ENCODE measurements at places on chromosomes 7 and 10.
A peak's percentile ranks its signal among the peaks of the same experiment; 100 is the strongest.

GRCh38 chr7:22319424-22320403 is 37.2 kb downstream of the RAPGEF5 start:
- no peak for DNase-seq

DNA sequence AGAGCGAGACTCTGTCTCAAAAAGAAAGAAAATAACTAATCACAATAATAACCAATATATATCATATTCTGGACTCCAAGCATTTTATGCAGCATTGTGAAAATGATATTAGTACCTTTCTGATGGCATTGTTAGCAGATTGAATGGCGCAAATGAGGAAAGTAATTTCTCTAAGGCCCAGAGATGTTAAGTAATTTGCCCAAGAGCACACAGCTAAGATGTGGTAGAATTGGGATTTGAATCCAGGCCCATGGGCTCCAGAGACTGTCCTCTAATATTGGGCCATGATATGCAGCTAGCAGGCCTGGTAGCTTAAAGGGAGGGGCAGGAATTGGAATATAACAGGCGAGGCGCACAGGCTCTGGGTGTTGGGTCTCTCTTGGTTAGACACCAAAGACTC is 44.1 kb downstream of the ZNF503 start:
- no peak for DNase-seq

DNA sequence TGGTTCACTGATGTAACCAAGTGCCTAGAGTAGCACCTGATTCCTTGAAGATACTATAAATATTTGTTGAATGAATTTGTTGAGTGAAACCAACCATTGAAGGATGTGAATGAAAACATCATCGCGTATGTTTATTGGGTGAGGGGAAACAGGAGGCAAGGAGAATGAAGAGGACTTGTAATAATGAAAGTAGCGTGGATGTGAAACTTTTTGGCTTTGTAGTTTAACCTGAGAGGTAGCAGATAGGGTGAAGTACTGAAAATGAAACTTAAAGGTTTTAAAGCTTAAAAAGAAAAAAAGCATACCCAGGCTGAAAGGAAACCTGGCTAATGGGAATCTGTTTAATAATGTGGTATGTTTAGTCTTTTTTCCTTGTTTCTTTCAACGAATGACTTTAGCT is 5.2 kb downstream of the CCNY start:
- no peak for DNase-seq

DNA sequence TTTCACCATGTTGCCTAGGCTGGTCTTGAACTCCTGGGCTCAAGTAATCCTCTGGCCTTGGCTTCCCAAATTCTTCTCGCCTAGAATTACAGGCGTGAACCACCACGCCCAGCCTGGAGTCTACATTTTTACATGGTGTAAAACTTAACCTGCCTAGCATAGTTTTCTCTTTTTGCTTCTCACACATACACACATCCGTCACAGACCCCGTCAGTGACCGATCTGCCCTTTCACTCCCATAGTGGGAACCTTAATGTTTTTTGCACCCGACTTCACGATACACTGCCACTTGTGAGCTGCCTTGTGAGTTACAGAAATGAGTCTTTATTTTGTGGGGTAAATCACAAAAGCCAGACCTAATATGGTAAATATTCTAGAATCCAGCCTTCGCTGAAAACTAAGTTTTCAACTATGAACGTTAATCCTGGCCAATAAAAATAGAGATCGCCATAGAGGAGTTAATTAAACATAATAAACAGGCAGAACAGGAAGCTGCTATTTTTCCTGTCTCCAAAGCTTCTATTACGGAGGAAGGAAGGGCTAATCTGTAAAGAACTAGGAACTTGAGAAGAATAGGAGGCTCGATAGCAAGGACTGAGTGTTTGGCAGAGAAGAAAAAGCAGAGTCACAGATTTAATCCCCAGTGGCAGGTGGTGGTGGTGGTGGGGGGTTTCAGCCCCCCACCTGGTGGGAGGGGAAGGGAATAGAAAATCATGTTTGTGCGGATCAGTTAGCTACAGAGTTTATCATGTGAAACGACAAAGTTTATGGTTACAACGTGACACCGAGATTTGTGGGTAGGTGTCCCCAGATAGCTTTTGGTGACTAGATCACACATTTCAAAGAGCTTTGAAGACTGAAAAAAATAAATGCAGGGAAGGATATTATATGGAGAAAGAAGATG is 14.7 kb upstream of the FAM171A1 start:
- DNase-seq, result no peak

DNA sequence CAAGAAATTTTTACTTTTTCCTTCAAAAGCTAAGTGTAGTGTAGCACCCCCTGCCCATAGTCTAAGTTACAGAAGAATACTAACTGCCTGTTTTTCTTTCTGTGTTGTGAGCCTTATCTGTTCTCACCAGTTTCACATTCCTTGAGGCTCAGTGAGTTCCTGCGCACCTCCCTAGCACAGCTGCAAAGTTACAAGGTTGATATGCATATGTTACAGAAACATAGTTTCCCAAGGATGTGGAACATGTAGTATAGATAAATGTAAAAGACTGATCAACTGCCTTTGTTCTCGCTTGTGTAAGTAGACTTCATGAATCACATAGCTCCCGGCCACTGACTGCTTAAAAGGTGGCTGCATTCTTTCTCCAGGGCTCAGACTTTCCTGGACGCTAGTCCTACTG is 6.7 kb upstream of the ZNF33B start:
- DNase-seq, result peak; percentile 70

DNA sequence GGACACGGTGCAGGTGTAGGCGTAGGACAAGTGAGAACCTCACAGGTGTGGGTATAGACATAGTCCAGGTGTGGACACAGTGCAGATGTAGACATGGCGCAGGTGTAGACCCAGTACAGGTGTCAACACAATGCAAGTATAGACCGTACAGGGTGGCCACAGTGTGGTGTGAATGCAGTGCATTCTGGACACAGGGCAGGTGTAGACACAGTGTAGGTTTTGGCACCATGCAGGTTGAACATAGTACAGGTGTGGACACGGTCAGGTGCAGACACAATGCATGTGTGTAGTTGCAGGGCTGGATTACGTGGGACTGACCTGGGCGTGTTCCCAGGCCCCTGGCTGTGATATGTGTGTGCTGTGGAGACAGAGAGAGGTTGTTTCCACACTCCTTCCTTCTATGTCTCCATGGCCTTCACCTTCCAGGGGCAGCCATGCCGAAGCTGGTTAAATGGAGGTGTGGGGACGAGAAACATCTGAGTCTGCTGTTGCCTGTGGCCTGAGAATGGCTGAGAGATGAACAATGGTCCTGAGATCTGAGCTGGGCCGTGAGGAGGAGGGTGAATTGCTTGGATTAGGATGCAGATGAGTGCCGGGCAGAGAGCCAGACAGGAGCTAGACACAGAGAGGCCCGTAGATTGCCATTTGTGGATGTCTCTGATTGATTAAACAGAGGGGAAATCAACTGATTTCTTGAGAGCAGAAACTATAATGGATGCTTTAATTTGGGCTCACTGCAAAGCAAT is 343.9 kb upstream of the SHH start:
- DNase-seq, result no peak

DNA sequence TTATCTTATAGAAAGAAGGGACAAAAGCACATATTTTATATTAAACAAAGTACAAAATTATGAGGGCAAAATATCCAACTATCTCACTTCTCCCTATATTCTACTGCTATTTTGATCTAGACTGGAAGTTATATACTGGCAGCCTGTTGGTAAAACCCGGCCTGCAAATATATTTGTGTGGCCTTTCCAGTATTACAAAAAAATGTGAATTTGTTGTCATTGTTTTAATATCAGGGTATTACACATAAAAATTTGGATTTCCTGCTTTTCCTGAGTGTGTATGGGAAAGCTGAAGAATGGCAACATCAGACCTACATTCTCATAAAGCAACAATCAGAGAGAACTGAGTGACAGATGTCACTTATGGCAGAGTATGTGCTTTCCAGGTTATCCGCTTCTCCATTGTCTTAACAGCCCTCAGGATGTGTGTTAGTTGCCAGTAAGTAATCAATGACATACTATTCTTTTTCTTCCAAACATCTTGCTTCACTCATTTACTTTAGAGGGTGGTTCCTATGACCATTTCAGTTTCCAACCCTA is 7.3 kb downstream of the SYPL1 start:
- no peak for DNase-seq

DNA sequence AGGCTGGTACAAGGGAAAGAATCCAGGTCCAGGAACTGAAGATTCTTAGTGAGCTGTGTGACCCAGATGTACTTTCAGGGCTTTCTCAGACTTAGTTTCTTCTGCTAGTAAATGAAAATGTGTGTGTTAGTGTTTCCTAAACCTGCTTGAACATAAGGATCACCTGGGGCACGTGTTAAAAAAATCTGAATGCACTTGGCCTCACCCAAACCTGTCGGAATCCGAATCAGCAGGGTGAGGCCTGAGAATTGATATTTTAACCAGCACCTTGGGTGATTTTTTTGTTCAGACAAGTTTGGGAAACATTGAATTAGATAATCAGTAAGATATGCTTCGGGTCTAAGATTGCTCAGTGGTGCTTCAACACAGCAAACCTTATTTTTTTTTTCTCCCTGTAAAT is 59.7 kb downstream of the ZNF365 start:
- no peak for DNase-seq

DNA sequence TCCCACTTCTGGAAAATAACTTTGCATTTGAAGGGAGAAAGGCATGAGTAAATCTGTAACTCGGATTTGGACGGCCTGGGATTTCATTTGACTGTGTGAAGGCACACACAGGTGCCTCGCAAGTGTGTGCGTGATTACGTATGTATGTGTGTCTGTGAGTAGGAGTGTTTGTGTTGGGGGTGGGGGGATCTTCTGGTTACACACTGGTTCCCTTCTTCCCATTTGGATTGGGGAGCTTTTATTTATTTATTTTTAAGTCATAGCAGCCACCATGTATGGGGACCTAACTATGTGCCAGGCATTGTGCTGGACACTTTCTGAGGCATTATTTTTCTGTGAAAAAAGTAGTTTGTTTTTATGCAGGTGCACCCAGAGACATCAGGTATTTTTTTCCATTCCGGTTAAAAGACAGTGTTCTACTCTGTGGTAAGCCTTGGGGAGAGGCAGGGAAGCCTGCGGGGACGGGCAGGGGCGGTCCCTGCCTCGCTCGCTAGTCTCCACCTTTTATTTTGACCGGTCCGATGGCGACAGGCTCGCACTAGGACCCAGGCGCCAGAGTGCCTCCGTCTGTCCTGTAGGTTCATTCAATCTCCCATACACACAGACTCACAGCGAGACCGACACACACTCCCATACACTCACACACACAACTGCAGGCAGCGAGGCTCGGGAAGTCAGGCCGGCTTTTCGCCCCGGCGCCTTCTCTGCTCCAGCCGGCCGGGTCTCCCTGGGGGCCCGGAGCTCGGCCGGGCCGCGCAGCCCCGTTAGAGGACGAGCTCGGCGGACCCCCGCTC is at the start of gene MXI1:
Gene MXI1 (plus strand): TSS at position 595 of the 794 bp plus-strand sequence. CDS start 204 bp downstream, outside the sequence.
- peak; percentile 79 for DNase-seq

DNA sequence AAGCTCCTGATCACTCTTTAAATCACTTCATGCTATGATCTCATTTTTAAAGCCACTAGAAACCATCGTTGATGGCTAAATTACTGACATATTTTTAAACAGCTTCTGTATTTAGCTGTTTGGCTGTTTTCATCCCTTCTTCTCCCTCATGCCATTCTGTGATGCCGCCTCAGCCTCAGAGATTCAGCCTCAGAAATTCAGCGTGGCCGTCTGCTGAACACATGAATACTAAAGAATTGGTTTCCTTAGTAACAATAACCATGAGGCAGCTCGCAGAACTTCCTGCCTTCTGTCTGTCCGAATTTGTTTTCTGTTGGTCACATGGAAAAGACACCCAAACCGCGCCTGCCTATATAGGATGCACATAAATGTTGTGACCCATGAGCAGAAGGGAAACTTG is 31.0 kb upstream of the FZD1 start:
- no peak for DNase-seq

- no peak for DNase-seq
Observed at GRCh38 chr7:46622251-46622650, 701.2 kb upstream of the IGFBP3 start.

GRCh38 chr10:116216676-116217075 is 56.3 kb downstream of the GFRA1 start:
- no peak for DNase-seq

GRCh38 chr10:75493464-75493863 is 62.0 kb downstream of the LRMDA start:
- no peak for DNase-seq

DNA sequence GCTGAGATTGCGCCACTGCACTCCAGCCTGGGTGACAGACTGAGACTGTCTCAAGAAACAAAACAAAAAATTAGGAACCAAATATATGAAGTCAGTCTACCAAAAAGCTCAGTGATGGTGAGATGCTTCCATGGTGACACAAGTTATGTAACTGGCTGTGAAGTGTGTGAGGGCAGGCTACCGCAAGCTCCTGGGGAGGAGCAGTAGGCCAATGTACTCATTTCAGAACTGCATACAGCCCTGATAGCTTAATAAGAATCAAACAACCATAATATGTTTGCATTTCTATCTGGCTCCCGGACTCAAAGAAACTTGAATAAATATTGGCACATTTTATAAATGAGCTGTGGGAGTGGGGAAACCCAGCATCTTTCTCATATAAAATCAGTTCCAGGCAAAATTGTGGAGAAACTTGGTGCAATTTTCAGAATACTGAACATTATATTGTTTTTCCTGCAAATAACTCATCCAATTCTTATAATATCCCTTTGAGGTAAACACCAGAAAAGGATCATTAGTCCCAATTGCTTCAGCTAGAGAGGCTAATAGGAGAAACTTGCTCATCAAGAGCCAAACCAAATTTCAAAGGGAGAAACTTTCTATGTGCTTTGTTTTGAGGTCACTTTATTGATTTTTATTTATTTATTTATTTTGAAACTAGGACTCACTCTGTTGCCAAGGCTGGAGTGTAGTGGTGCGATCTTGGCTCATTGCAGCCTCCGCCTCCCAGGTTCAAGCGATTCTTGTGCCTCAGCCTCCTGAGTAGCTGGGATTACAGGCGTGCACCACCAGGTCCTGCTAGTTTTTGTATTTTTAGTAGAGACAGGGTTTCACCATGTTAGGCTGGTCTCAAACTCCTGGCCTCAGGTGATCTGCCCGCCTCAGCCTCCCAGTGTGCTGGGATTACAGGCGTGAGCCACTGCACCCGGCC is 127.0 kb downstream of the SORCS1 start:
- DNase-seq, result no peak

DNA sequence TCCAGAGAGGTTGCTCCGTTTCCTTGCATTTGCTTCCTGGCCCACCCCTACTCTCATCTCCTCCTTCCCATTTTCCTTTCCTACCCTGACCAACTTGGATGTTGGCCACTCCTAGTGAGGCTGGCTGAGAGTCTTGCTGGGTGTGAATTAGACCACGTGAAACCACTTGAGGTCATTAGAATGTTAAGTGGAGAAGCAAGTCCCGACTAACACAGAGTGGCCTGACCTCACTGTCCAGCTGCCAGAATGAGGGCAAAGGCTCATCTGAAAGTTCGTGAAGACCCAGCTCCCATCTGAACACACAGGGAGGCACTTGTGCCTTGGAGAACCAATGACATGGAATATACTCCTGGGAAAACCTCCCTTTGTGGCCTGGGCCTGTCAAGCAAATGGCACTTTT is 80.8 kb downstream of the WDR11 start:
- DNase-seq, result no peak

DNA sequence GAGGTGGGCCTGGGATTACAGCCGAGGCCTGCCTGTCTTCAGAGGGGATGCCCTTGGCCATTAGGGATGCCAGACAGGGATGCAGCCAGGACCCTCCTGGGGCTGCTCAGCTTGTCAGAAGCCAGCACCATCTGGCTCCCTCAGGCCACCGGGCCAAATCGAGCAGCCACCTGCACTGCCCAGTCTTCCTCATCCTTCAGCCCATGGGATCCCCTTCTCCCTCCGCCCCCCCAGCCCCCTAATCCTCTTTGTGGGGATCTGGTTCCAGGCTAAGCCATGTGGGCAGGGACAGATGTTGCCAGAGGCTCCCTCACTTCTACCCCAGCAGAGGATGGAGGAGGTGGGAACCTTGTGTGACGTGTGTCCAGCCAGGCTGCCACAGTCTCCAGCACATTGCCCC is 137.4 kb upstream of the PPIF start:
- no peak for DNase-seq

Data from hematopoietic multipotent progenitor cell treated with erythropoietin and hydrocortisone succinate and interleukin-3 and kit ligand, for 15 days (in vitro differentiated cells).